CD4-positive, alpha-beta T cell treated with Interleukin-4 for 4 hours (primary cell): ENCODE measurements at places on chromosomes 6 and 20.

DNA sequence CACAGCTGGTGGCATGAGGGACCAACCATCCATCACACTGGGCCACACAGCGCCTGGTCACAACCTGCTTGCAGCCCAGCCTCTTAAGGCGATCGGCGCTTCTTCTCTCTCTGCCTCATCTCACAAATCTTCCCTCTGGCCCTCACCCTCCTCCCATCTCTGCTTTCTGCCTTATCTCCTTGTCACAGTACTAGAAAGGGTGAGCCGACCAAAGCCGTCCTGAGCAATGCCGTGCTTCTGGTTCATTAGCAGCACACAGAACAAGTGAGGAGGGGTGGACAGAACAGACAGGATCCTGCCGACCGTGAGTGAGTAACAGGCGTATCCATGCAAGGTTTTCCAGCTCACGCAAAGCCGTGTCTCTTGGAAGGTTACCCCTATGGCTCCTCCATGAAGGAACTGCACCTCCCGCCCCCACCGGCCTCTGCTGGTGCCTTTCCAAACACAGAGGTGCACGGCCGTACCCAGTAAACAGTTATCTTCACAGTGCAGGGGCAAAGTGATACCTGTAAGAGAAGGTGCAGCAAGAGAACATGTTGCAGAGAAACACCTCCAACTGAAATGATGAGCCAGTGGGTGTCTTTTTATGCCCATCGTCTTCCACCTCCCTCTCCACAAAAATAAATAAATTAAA lies 331.7 kb downstream of the FARS2 start:
- DNase-seq = no peak

DNA sequence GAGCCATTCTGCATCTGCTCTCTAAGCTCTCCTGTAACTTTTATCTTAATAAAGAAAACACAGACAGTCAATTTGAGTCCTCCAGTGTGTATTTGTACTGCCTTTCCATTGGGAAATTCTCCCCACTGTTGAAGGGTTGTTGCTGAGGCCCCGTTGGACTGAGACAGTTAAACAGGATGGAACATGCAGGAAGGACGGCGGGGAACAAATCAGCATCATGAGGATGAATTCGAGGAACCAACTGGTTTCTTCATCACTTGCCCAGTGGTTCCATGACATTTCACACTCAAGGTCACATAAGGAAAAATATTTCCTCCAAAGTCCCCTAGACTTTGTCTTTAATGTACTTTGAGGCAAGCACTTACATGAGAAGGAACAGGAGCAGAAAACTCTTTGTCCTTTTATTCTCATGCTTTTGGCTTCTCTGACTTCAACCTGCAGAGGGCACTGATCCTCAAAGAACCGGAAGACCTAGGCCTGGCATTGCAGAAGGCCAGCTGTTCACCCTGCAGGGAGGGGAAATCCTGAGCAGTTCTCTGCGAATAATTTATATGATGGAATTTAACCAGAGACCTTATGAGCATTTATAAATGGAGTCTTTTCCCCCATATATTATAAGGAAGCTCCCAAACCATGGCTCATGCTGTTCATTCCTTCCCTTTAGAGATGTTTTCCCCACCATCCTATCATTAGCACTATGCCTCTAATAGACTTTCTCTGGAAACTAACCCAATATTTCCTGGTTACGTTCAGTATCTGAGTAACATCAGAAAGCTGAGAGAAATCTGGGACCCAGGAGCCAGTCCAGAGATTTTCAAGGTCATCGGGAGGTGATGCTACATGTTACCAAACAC lies 55.2 kb upstream of the ADGRF1 start:
- peak; percentile 8 for DNase-seq

DNA sequence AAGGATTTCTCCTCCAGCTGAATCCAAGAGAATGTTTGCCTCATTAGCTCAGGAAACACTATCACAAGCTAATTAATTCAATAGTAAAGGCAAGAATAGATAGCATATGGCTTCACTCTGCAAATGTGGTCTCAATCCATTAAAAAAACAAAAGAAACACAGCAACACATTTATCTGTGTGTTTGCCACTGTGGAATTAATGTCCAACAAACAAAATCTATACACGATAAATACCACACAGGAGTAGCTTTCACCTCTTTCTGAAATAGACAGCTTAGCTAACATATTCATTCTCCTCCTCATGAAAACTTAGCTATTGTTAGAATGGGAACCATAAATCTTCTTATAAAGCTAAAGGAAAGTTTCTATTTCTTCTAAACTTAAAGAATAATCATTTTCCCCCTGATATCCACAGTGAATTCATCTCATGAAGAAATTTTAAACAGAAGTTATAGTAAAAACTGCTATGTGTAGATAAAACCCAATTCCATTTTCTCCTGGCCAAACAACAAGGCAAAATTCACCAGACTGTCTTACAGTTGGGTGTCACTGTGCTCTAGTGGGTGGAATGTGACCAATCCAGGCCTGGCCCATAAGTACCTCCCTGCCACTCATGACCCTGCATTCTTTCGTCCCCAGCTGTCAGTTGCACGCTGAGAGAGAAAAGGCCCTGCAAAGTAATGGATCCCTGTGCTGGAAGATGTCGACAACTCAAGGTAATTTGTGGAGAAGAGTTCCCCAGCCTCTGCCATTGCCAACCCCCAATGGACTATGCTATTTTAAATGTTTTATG lies 92.9 kb upstream of the NRSN1 start:
- DNase-seq = no peak

- DNase-seq = no peak
Observed at GRCh38 chr6:14118091-14118439, 493 bp downstream of the CD83 start.

GRCh38 chr6:4638641-4639040 lies 137.6 kb upstream of the CDYL start:
- DNase-seq = no peak

- DNase-seq = no peak
Observed at GRCh38 chr20:56163806-56164205, 84.7 kb upstream of the MC3R start.

GRCh38 chr20:58245931-58246330 lies 17.5 kb upstream of the ANKRD60 start:
- no peak for DNase-seq

GRCh38 chr20:44800391-44801046 lies 9.8 kb downstream of the RIMS4 start:
- DNase-seq = no peak

DNA sequence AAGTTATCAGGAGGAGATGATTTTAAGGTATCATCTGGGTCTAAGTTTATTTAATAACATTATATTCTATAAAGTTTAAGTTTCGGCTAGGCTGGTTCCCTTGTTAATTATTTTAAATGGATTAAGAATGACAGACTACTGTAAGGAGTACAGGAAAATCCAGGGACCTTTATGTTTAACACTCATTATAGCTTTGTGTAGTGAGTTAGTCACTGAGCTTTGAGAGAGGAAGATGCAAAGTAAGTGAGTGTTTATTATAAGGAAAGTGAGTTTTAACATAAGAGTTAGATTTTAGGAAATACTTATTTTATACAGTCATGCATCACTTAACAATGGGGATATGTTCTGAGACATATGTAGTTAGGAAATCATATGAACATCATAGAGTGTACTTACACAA lies 485.5 kb downstream of the MMUT start:
- DNase-seq = no peak

- no peak for DNase-seq
Observed at GRCh38 chr6:56652231-56652630, 9.5 kb upstream of the DST start.

DNA sequence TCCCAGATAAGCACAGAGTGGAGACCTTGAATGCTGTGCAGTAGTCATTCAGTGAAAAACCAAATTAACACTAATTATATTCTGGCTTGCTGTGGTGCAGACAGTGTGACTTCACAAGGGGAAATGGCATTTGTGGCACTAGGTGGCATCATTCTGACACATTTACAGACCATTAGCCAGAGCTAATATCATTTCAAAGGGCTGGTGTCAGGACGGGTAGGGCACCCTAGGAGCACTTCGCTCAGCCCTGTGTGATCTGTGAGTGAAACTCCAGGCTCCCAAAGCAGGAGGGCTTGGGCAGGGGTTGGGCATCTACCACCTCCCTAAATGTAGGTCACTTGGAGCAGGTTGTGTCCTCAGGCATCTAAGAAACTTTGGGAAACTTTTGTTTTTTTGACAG lies 555.8 kb downstream of the PKHD1 start:
- no peak for DNase-seq

- no peak for DNase-seq
Observed at GRCh38 chr6:42138190-42138589, 4.2 kb downstream of the C6orf132 start.

- no peak for DNase-seq
Observed at GRCh38 chr20:10806539-10806938, 132.7 kb upstream of the JAG1 start.

DNA sequence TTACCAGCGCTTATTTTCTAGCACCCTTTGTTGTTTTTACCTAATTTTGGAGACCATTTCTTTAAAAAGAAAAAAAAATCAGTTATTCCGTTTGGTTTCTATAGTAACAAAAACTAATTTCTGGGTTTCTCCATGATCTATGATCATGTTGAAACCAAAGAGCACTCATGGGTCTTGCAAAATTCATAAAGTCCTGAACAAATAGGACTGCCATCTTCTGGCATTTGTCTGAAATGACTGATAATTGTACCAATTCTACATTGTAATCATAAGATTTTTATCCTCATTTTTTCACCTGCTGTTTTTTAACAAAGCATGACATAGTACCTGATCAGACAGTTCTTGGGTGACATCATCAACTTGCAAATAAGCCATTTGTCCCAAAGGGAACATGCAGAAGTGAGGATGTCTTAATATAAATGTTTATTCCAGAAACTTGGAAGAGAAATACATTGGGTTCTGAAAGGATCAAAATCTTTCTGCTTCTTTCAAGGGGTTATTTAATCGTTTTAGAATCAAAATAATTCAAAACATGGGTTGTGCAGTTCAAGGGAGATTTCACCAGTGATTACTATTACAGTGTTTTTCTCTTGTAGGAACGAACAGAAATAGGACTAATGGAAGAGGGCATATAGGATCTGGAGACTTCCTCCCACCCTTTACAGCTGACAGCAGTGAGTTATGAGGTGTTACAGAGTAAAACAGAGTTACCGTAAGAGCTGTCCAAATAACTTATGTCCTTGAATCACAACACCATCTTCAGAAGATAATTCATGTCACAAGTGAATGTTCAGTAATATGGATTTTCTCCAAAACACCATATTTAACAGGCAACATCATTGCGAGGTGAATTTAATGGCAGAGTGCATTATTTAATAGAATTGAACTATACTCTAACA lies 87.1 kb upstream of the GJE1 start:
- DNase-seq = no peak

DNA sequence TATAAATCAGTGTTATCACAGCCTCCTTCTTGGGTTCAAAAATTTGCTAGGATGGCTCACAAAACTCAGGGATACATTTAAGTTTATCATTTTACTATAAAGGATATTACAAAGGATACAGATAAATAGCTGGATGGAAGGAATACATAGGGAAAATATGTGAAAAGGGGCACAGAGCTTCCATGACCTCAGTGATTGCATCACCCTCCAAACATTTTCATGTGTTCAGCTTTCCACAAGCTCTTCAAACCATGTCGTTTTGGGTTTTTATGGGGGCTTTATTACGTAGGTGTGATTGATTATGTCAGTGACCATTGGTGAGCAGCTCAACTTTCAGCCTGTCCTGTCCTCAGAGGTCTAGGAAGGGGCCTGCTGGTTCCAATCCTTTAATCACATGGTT lies 68.0 kb downstream of the CYB5R4 start:
- DNase-seq = no peak

GRCh38 chr6:122740091-122740490 lies 39.4 kb upstream of the FABP7 start:
- no peak for DNase-seq

DNA sequence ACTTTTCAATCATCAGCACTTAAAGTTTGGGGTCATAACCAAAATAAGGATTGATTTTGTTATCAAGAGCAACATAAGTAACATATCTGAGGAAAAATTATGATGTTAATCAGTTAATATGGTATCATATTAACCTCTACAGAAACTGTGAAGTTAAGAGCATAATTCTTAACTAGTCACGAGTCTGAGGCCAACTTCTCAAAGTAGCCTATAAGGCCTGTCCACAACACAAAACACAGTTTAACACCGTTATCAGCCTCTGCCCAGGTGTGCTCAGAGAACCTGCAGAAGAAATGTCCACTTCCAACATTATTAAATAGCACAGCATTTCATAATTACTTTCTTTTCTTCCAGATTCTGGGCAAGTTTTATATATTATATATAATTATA lies 1.1 kb downstream of the STX7 start:
- DNase-seq = no peak

DNA sequence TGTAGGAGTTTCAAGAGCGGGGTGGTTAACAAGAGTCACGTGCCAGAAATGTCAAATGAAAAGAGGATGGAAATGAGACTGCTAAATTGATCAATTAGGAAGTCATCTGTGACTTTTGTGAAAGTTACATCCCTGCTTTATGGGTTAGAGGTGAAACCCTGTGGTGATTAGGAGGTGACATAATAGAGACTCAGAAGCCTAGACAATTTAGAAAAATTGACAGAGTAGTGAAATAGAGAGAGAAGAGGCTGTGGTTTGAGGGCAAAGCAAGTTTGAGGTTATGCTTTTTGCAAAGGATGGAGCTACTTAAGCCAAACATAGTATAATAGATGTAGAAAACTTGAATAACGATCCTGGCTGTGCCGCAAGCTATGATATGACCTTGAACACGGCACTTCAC lies 71.8 kb downstream of the IMPG1 start:
- no peak for DNase-seq

DNA sequence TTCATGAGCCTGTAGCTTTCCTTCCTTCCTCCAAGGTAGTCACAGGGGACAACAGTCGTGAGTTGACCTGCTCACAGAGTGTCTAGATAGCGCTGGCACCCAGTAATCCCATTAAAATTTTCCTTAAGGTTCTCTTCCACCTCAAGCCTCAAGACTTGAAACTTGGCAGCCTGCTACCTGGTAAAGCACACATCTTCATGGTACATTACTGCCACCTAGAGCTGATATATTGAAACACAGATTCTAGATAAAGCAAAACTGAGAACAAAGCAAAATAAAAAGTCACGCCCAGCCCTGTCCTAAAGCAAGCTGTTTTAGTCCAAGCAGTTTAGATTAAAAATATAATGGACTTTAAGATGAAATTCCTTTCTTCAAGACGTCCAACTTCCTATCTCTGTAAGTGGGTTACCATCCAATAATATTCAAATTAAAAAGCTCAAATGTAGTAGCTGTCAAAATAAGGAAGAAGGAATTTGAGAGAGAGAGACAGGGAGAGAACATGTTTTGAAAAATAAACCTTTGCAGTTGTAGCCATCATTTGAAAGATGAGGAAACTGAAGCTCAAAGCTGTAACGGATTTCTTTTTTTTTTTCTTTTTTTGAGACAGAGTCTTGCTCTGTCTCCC lies 50.7 kb upstream of the CD83 start:
- peak; percentile 63 for DNase-seq

DNA sequence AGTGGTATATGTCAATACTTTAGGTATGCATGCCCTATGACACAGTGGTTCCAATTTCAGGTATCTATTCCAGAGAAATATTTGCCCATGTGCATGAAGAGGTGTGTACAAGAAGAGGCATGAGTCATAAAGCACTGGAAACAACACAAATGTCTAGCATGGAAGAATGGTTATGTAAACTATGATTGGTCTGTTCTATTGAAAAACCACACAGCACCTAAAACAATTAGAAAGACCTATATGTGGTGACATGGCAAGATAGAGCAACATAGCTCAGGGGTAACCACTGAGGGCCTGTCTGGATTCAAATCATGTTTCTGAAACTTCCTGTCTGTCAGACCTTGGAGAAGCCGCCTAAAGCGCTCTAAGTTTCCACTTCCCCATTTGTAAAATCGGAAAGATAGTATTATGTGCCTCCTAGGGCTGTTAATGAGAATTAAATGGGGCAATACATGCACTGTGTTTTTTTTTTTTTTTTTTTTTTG lies 76.0 kb upstream of the SHLD1 start:
- DNase-seq = peak; percentile 90

- no peak for DNase-seq
Observed at GRCh38 chr20:32457479-32457986, 99.4 kb downstream of the ASXL1 start.
